Activated T-cell treated with anti-CD3 and anti-CD28 coated beads, Interleukin-2, amount 50 U/mL, for 72 hours (primary cell): ENCODE measurements at places on chromosomes 2 and 18. TPM values are rescaled to one million over a fixed set of nuclear protein-coding genes. Genes with fewer than 3 reads are reported as not detected.
A peak's percentile ranks its signal among the peaks of the same experiment; 100 is the strongest.

DNA sequence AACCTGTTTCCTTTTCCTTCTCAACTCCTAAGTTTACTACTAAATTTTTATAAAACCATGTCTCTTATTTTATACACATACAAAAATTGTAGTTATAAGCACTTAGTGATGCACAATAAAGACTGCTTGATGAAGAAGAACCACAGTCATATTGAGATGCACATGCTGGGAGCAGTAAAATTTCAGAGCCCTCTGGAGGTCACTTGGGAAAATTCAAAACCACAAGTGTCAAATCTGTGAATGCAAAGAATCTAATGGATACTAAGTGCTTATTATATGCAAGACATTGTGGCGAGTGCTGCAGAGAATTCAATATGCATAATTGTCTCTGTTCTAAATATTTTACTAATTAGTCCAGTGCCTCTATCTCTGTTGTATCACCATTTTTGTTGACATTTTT, 180.5 kb downstream of the VWC2L start:
- no peak for DNase-seq

GRCh38 chr2:69616755-69617154, 26.8 kb downstream of the AAK1 start:
- DNase-seq: peak; percentile 40

DNA sequence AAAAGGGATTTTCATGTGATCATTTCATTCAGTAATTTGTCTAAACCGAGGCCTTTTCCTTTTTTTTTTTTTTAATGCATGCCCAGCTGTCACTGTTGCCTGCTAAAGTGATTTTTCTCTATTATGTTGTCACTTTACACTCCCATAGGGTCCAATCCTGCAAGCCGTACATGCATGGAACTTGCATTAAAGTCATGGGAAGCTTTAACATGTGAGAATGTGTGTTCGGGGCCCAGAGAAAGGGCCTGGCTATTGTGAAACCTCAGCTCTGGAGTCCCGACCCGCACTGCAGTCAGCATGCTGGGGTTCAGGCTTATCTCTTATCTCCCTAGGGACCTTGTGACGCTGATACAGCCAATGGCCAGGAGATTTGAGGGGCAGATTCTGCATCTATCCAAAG, 474.6 kb downstream of the SLC4A3 start:
- no peak for DNase-seq

- DNase-seq: peak; percentile 8
Observed at GRCh38 chr2:36889795-36890194, 76.5 kb downstream of the STRN start.

GRCh38 chr2:197088694-197089093, 162.2 kb upstream of the PGAP1 start:
- DNase-seq: no peak

GRCh38 chr2:98736464-98736889, 5.5 kb upstream of the MGAT4A start:
- DNase-seq: peak; percentile 49

DNA sequence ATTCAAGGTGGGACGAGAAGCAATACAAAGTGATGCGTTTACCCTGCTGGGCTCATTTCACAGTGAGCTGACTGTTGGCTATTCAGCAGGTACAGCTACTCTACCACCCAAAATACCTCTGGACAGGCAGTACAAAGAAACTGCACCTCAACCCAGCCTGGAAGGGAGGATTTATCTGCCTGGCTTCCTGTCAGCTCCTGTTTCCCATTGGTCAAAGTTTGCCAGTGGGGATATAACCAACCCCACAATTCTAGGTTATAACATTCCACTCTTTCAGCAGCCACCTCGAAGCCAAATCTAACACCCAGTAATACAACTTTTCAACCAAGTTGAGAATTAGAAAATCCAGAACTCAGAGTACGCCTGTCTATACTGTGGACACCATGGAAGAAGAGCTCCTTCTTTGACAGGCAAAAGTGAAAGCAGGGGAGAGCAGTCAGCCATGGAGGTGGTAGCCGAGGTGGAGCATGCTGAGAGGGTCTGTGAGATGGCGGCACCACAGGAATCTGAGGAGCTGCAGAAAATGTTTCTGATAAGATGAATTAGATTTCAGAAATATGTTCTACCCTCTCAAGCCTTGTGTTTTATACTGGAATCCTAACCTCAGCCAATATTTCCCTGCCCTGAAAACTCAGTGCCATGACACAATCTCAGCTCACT, 10.8 kb downstream of the DUSP19 start:
- no peak for DNase-seq

- no peak for DNase-seq
Observed at GRCh38 chr2:187372213-187372612, 75.8 kb downstream of the CALCRL start.

- DNase-seq: no peak
Observed at GRCh38 chr2:186687807-186688211, 6.1 kb upstream of the FAM171B start.

DNA sequence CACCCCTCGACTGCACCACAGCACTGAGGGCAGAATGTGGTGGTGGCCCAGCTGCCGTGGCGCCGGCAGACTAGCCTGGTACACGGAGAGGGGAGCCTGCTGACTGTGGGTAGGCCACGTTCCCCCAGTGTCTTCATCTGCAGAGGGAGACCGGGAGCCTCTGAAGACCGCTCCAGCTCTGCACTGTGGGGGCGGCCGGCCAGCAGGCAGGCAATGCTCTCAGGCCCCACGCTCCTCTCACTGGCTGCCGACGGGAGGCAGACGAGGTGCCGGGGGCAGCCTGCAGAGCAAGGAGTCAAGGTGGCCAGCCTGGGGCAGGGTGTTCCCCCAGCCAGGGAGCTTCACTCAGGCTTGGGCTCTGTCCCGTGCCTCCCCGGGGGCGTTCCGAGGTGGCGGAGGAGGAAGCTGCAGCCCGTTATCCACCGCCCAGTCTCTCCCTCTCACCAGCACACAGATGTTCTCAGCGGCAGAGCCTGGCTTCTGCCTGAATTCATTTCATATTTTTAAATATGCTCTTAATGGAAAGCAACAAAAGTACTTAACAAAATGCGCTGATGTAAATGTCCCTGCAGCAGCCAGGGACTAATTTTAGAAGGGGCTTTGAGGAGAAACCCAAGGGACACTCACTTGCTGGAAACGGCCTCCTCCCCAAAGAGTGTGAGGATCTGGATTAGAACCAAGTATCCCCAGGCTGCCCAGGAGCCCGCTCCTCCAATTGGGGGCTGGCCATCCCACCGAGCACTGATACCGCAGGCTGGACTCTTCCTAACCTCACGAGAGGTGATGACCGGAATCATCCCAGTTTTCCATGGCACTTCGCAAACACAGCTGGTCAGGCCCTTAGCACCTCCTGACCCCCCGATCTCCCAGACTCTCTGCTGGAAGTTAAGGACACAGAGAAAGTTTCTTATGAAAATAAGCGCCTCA, 87.8 kb downstream of the HDAC4 start:
- DNase-seq: no peak

DNA sequence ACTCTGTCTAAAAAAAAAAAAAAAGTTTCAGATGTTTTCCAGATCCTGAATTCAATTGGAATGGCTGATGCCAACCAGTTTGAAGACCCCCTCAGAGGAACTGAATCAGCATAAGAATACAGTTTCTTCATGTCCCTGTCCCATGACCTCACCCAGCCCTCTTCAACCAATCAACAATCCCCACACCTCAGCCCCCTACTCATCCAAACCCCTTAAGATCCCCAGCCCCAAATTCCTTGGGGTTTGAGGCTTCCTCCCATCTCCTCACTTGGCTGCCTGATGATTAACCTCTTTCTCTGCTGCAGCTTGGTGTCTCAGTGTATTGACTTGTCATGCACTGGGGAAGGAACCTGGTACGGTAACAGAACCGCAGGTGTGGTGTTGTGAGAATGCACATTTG, 97.6 kb upstream of the CABLES1 start:
- DNase-seq: no peak

- no peak for DNase-seq
Observed at GRCh38 chr2:18901242-18901641, 311.9 kb upstream of the NT5C1B start.

DNA sequence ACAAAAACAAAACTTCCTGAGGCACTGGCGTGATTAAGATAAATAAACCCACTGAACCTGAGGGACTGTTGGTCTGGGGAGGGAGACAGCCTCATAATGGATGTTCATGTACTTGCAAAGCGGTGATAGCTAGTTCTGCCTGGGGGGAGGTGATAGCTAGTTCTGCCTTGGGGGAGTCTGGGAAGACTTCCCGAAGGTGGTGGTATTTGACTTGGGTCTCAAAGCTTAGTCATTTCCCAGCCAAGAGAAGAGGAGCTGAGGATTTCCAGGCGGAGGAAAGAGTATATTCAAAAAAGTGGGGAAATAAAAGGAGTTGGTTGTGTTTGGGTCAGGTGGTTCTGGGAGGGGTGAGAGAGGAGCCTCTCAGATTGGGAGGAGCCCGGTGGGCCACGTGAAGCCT, 24.7 kb downstream of the DGKD start:
- no peak for DNase-seq

DNA sequence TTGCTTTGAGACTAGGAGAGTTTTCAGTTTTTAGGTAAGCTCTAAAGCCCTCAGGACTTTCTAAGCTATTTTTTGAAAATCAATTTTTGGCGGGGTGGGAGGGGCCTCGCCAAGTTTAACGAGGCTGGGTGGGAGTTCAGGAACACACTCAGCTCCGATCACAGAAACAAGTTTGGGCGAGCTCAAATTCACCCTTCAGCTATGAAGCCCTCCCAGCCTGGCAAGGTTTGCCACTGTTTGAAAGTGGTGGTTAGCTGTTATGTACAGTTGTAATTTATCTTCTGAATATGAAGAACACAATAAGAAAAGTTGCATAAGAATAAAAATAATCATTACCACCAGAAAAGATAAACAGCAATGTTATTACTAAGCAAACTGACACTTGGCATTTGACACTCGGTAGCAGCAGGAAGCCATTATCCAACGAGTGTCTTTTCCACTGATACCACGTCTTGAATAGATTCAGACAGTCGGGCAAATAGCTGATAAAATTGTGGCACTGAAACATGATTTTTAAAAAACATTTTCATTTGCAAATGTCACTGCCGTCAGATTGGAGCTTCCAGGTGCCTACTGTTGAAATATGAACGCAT, 59.8 kb downstream of the KCTD1 start:
- DNase-seq: no peak

DNA sequence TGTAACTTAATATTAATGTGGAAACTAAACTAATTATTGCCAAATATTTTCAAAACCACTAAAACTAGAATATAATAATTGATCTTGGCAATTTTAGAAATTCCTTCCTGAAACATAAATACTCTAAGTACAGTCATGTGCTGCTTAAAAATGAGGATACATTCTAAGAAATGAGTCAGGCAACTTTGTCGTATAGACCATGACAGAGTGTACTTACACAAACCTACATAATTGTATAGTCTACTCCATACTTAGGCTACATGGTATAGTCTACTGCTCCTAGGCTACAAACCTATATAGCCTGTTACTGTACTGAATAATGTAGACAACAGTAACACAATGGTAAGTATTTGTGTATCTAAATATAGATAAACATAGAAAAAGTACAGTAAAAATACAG, 27.6 kb downstream of the FEZ2 start:
- no peak for DNase-seq

DNA sequence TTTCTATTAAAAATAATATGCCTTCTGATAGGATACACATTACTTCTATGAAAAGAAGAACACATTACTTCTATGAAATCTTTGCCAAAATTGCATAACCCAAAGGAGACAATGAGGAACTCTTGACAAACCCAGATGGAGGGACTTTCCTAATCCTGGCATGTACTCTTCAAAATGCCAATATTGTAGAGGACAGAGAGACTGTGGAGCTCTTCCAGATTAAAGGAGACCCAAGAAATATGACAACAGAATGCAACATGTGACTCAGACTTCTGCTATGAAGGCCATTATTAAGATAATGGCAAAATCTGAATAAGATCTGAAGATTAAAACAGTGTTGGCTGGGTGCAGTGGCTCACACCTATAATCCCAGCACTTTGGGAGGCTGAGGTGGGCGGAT, 22.2 kb downstream of the SOWAHC start:
- no peak for DNase-seq

DNA sequence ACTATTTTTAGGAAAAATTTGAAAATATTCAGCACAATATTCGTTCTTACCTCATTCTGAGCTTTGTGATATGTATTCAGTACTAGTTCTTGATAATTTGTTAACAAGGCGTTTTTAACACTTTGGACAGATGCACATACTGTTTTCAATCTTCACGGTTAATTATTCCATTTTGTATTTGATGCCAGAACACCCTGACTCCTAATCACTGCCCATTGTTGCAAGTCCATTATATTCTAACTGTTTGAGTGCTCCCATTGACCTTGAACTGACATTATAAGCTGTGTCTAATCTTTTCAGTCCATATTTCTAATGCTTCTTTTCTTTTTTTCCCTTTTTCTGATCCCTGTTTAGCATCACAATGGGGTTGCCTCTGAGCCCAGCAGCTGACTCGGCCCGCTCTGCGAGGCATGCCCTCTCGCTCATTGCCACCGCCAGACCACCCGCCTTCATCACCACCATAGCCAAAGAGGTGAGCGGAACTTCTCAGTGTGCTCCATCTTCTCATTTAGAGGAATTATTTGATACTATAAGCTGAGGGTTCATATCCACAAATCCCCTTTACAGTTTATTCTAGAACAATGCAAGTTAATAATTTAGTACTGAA, 211.3 kb upstream of the BOD1L2 start:
- DNase-seq: no peak

PSME4 gene
- total RNA-seq: 36.9 TPM

KCNE4 gene
- not detected for total RNA-seq

TSPYL6 gene
- not detected for total RNA-seq

ARHGEF33 gene
- 0.58 TPM for total RNA-seq

TXNDC2 gene
- total RNA-seq: not detected

SETBP1 gene
- 3.8 TPM for total RNA-seq

MEP1B gene
- not detected for total RNA-seq

TEX44 gene
- not detected for total RNA-seq

C2orf92 gene
- 15.2 TPM for total RNA-seq

GAL3ST2 gene
- 0.82 TPM for total RNA-seq

CPS1 gene
- 4.1 TPM for total RNA-seq

ANKRD29 gene
- not detected for total RNA-seq

TMEM37 gene
- not detected for total RNA-seq

TFCP2L1 gene
- total RNA-seq: 0.16 TPM

CACNB4 gene
- 0.31 TPM for total RNA-seq

CMPK2 gene
- 10.6 TPM for total RNA-seq

PRKAG3 gene
- total RNA-seq: not detected

ITGA4 gene
- 47.5 TPM for total RNA-seq
